Bronchial smooth muscle cell (primary cell): ENCODE measurements at places on chromosomes 7 and 10. TPM values are rescaled to one million over a fixed set of nuclear protein-coding genes. Genes with fewer than 3 reads are reported as not detected.

Gene VCL
- 140 and 165 TPM in 2 replicates for total RNA-seq

Gene SCIN
- total RNA-seq: 0.16 TPM in 1 of 2 replicates, not detected in the other

Gene STAG3
- 0.32 and 0.69 TPM in 2 replicates for total RNA-seq

Gene SLC18A3
- total RNA-seq: not detected in 2 replicates

Gene IFIT1
- total RNA-seq: 40.8 and 43.9 TPM in 2 replicates

Gene OGA
- 98.1 and 109 TPM in 2 replicates for total RNA-seq

Gene NACAD
- 1.7 and 2.8 TPM in 2 replicates for total RNA-seq

Gene ADCY1
- total RNA-seq: 0.47 and 3.2 TPM in 2 replicates
